Right lung (tissue), 10 donors: ENCODE measurements at places on chromosomes 5 and 9. TPM values are rescaled to one million over a fixed set of nuclear protein-coding genes. Genes with fewer than 3 reads are reported as not detected.

DNA sequence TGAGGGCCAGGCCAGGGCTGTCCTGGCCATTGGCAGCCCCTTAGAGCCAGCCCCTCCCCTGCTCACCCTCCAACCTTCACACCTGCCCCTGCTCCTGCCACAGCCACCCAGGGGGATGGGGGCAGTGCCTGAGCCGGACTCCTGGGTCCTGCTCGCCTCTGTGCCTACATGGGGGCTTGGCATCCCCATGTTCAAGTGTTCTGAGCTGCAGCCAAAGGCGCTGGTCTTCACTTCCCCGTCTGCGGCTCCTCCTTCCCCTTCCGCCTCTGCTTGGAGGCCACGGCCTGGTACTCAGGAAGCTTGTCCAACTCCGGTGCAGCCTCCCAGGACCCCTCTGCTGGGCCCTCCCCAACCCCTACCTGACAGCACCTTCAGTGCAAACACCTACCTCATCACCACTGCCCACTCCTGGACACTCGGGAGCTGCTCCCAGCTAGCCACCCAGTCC is 2.3 kb upstream of the DNLZ start:
- no peak for DNase-seq

GRCh38 chr5:52779213-52779612 is 8.5 kb upstream of the ITGA1 start:
- no peak for DNase-seq

DNA sequence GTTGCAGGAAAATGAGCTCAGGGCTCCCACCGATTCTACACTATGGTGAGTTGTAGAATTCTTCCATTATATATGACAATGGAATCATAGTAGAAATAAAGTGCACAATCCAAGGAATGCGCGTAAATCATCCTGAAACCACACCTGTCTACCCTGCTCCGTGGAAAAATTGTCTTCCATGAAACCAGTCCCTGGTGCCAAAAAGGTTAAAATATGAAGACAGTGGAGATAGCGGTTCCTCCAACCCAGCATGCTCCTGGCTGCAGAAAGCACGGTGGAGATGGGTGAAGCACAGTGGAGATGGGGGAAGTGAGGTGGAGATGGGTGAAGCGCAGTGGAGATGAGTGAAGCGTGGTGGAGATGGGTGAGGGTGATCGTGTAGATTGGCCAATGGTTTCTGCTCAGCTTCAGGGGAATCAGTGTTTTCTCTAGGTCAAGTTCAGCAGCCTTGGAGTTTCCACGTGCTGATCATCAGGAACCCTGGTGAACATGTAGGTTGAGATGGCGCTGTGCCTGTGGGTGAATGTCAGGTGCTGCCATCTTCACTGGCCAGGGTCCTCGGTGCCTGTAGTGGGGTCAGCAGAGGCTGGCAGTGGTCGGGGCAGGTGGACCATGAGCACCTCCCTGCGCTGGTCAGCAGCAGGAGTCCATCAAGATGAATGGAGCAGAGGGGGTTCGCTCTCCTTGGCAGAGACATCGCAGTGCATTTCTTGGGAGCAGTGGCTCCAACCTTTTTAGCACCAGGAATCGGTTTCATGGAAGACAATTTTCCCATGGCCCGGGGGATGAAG is 20.3 kb downstream of the PAEP start:
- DNase-seq = no peak

- no peak for DNase-seq
Measured at GRCh38 chr5:122985954-122986721, 50.4 kb downstream of the PPIC start.

- DNase-seq = no peak
Measured at GRCh38 chr5:102834438-102834964, 79.4 kb downstream of the PAM start.

GRCh38 chr5:5331848-5332247 is 90.6 kb upstream of the ICE1 start:
- no peak for DNase-seq

- no peak for DNase-seq
Measured at GRCh38 chr5:42930934-42931333, 109.2 kb downstream of the ANXA2R start.

DNA sequence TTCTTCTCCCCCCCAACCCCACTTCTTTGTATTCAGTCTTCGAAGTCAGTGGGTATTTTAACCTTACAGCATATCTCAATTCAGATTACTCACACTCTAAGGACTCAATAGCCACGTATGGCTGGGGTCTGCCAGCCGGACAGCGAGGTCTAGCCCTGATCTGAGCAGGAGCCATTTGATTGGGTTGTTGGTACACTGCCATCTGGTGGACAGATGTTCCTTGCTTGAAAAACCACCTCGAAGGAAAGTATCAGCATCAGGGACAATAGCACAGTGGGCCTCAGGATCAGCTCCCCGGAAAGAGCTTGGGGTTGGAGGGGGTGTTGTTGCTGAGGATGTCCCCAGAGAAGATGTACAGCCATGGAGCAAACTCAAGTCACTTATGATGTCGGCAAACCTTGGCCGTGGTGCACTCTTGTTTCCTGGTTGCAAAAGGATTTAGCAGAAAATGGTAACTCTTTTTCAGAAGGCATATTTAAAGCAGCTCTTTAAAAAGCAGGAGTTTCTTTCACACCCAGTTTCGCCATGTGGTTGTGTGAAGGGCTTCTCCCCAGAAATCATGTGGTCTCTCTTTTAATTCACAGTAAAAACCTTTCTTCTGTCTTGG is 31.7 kb upstream of the KCNMB1 start:
- DNase-seq = peak; percentile 42

DNA sequence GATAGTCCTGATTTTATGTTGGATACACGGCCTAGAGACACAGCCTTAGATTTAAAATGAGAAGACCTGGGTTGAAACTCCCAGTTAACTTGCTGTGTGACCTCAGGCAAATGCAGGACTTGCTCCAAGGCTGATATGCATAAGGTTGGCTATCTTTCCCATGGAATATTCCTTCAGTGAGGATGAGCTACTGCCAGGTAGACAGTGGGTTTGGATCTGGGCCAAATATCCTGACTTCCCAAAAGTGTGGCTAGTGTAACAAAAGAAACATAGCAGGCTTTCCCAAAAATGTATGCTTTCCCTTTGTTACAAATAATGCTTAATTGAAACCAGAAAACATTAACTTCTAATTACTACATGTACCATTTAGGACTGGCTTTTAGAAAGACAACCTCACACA is 697 bp upstream of the XPA start:
- DNase-seq = no peak

GRCh38 chr5:54366707-54367106 is 56.3 kb upstream of the ARL15 start:
- no peak for DNase-seq

DNA sequence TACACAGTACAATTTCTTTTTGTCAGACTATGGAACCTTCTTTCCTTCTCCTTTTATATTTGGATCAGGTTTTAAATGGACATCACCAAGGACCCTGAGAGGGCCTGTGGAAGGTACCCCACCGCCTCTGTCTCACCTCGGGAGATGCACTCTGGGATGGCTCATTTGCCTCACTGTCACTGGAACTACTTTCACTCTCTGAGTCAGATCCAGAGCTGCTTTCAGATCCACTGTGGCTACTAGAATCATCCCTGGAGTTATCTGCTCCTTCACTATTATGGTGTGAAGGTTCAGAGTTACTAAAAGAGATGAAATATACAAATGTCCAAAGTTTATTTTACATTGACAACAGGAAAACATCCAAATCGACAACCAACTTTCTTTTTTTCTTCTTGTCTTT is 24.6 kb downstream of the LEAP2 start:
- no peak for DNase-seq

DNA sequence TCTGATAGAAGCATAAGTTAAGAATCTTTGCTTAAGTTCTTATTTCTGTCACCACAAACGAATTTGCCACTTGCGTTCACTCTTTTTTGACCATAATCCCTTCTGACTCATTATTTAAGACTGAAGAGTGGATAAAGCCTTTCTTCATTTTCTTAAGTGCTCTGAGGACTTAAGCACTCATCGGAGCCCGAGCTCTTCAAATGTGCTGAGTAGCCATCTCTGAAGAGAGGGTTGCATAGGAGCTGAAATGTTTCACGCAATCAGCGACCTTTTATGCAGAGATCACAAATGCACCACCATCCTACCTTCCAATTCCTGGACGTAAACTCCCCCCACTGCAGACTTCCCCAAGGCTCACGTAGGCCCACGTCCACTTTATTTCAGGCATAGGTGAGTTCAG is 699.2 kb downstream of the IRX1 start:
- no peak for DNase-seq

DNA sequence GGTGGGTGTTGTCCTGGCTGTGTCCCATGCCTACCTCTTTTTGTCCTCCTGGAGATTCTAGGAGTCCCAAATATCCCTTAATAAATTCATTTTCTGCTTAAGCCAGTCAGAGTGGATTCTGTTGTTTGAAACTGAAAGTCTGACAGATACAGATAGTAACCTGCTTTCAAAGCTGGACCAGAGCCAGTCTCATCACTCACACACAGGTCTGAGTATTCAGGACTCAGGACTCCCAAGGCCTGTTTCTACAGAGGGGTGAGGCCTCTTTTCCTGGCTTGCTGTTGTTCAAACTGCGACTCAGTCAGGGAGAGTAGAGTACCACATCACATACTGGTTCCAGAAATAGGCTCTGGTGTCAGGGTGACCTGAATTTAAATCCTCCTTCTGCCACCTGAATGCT is 190.1 kb downstream of the PAX5 start:
- DNase-seq = no peak

DNA sequence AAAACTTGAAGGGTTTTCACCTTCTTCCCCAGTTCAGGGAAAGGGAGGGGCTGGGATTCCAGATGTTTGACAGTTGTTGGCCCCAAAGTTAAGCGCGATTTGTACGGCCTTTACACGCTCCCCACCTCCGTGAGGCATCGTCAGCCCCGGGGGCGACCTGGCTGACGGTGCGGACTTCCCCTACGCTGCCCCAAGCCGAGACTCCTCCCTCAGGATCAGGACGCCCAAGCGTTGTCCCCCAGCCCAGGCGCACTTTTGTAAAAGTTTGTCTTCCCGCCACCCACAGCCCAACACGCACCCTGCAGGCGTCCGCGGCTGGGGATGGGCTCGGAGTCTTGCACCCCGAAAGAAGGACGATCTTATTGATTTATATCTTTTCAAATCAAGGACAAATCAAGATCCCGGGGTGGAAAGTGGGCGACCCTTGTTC is 713 bp downstream of the MOB3B start:
- DNase-seq = peak; percentile 62

GRCh38 chr5:139443831-139444453 is 4.6 kb upstream of the DNAJC18 start:
- no peak for DNase-seq

DNA sequence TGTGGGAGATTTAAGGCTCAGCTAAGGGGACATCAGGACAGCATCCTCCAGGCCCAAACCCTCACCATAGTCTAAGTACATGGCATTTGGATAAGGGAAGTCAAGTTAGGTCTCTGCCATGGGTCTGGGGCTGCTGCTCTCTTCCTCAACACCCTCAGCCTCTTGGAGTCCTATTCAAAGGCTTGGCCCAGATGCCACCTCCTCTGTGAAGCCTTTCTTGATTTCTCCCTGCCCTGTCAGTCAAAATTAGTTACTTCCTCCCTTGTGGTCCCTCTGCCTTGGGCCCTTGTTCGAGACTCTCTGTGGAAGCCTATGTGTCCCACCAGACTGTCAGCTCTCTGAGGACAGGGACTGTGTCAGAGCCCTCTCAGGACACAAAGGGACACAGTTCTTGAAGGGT is 17.7 kb upstream of the DAB2IP start:
- no peak for DNase-seq

DNA sequence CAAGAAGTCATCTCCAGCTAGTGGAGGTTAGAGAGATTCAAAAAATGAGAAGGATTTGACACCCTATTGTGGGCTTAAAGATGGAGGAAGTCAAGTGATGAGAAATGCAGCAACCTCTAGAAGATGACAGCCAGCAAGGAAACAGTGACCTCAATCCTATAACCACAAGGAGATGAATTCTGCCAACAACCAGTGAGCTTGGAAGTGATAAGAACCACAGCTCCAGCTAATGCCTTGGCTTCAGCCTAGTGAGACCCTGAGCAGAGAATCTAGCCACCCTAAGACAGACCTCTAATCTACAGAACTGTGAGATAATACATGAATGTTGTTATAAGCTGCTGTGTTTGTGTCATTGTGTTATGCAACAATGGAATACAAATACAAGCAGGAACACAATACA is 262.4 kb downstream of the GRIA1 start:
- no peak for DNase-seq

GRCh38 chr5:127529904-127530682 is 12.7 kb downstream of the PRRC1 start:
- DNase-seq = no peak

DNA sequence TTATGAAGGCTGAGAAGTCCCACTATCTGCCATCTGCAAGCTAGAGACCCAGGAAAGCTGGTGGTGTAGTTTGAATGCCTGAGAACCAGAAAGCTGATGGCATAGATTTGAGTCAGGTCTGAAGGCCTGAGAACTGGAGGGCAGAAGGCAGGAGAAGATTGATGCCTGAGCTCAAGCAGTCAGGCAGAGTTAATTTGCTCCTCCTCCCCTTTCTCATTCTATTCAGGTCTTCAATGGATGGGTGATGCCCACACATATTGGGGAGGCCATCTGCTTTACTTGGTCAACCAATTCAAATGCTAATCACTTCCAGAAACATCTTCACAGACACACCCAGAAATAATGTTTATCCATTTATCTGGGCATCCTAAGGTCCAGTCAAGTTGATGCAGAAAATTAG is 87.6 kb upstream of the CPLX2 start:
- DNase-seq = no peak

DNA sequence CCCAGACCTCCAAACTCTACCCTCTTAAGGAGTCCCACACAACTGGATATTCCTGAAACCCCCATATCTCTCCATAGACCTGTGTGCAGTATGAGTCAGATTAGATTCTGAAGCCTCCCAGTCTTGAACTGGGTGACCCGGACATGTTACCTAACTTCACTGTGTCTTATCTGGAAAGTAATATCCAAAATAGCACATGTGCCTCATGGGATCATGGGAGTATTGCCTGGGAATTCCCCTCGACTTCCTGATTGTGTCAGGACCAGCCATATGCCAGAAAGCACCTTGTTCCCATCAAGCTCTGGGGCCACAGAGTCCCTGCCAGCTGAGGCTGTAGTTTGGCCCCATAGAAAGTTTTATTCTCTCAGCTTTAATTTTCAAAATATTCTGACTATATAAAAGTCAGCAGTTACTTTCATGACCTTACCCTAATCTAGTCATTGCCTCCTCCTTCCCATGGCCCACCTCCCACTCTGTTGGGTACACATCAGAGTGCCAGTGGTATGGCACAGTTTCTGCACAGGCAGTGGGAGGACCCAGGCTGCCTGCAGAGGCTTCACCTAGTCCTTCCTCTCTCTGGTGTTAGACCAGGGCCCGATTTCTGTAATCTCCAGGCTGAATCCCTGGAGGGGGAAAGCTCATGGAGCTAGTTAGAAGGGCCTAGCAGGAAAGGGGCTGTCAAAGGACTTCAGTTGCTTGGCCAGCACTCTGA is 19.5 kb upstream of the B4GALT1 start:
- no peak for DNase-seq

Gene THBS4
- polyA plus RNA-seq = 4.5 TPM

Gene RETREG1
- 3.9 TPM for polyA plus RNA-seq

Gene FOXD4L4
- 0.06 TPM for polyA plus RNA-seq

Gene CHSY3
- polyA plus RNA-seq = 7.7 TPM

Gene LEAP2
- polyA plus RNA-seq = 4.5 TPM

Gene STKLD1
- polyA plus RNA-seq = 3.4 TPM

Gene GCNT1
- 4.7 TPM for polyA plus RNA-seq

Gene NSG2
- polyA plus RNA-seq = 3.0 TPM

Gene ALDOB
- 0.96 TPM for polyA plus RNA-seq

Gene ZNF608
- 107 TPM for polyA plus RNA-seq

Gene FOXD4L5
- 0.54 TPM for polyA plus RNA-seq

Gene SURF6
- polyA plus RNA-seq = 25.4 TPM

Gene PCDHGB6
- polyA plus RNA-seq = 6.4 TPM
